ENCODE measurements at places on chromosomes 2 and 18. TPM values are rescaled to one million over a fixed set of nuclear protein-coding genes. Genes with fewer than 3 reads are reported as not detected.

Gene CCDC68
- 1.3 TPM for total RNA-seq

Gene TTN
- total RNA-seq = 0.13 TPM

Gene AQP12A
- total RNA-seq = not detected

Gene TSGA10
- total RNA-seq = 6.9 TPM

Gene CIB4
- total RNA-seq = not detected

Gene CTDP1
- 20.6 TPM for total RNA-seq

Gene EML6
- 0.39 TPM for total RNA-seq

Gene OSBPL1A
- total RNA-seq = 46.6 TPM

Gene NETO1
- not detected for total RNA-seq

Gene FAM117B
- 2.7 TPM for total RNA-seq

Gene AQP12B
- not detected for total RNA-seq

Gene FAM210A
- 21.8 TPM for total RNA-seq

All from articular chondrocyte of knee joint (primary cell).